ENCODE measurements at places on chromosomes 2 and 18.
A peak's percentile ranks its signal among the peaks of the same experiment; 100 is the strongest.

GRCh38 chr2:113376913-113377445, 60.5 kb upstream of the ZNG1B start:
- DNase-seq: no peak

DNA sequence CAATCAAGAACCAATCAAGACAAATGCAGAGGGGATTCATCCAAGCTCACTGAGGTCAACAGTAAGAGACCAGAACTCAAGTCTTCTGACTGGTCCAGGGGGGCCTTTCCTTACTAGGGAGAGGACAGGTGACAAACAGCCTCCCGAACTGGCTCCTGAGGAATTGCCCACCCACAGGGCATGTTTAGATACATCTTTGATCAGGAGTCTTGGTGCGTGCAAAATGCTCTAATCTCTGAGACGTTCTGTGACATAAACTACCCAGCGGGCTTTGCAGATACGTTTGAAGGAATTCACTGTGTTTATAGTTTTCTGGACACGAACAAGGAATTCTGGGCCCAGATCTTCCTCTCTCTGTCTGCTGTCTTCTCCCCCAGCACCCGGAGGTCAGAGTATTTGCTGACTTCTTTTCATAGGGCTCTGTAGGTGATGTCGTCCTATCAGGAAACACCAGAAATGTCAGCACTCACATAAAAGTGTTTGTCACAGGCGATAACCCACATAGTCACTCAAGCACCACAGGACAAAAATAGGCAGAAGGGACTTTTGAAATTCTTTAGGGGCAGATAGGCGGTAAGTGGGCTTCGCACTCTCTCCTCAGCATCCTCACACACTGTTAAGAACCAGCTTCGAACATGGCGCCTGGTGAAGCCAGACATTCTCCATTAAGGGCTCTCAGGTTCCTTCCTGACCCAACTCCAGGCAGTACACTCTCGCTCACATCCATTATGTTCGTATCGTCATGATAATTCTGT, 349.0 kb downstream of the CYRIA start:
- no peak for DNase-seq

DNA sequence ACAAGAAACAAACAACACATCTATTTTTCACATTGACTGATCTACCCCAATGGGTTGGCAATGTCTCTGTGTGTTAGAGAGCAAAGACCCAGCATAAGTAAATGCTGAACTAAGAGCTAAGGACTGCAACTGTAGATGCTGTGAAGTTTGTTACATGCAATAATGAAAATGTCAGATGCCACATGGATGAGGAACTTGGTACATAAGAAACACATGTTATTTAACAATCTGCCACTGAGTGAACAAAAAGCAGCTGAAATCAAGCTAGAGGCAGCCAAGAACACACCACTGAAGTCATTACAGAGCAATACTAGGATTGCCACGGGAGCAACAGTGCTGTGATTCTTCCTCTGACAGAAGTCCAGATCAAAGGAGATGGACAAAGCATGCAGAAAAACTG, 389.4 kb downstream of the CDH2 start:
- no peak for DNase-seq

GRCh38 chr2:223488814-223489213, 113.3 kb downstream of the SCG2 start:
- DNase-seq: no peak

- DNase-seq: peak; percentile 33
Observed at GRCh38 chr2:236988690-236989624, 96.7 kb upstream of the COPS8 start.

DNA sequence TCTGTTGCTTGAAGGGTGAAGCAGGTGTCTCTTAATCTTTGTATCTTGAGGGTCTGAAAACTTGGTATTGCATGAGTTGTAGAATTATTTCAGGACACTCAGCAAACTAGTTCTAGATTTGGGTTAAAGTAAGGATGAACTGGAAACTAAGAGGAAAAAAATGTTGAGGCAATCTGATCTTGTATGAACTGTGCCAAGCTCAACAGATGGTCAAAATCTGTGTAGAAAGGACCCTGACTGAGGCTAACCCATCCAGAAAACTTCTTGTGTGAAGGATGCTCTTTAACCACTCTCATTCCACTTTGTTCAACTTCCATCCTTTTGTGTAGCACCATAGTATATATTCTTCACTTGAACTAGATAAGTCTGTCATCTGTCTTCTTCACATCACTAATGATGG, 861.7 kb downstream of the SLC4A3 start:
- peak; percentile 56 for DNase-seq

GRCh38 chr2:220006152-220006621, 378.8 kb downstream of the SLC4A3 start:
- peak; percentile 83 for DNase-seq

- no peak for DNase-seq
Observed at GRCh38 chr2:27128668-27129571, 5.3 kb downstream of the ABHD1 start.

GRCh38 chr2:163641986-163642385, 93.8 kb downstream of the FIGN start:
- DNase-seq: peak; percentile 19

DNA sequence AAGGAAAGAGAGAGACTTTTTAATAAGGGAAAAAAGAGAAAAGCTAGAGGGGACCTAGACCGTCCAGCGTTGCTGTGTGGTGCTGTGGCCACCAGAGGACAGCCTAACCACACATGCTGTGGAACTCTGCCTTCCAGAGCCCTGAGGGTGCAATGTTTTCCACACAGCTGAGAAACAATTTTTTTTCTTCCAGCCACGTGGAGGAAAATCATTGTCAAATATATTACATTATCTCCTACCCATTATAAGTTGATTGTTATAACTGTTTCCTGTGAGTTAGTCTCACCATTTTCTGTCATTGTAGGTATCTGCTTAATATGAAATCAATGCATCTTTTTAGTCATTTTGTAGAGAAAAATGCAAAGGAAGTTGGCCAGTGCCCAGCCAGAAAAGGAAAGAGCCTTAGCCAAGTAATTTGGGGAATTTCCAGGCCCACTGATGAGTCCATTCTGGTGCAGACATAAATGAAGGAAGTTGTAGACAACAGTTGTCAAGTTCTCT, 5.9 kb upstream of the MRPL19 start:
- DNase-seq: peak; percentile 75

DNA sequence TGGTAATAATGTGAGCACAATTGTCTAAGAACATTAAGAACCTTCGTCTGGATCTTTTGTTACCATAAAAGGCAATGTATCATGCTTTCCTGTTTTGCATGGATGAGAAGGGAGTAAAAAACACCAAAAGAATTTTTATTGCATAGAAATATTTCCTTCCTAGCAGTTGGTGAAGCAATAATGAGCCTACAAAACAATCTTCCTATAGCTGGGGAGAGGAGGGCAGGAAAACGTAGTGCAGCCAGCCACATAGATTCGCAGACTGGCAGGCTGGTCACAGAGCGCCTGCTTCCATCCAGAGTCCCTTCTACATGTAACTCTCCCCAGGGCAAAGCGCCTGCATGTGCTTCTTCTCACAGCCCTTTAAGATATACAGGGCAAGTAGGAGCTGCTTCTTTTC, 190.4 kb downstream of the BABAM2 start:
- peak; percentile 86 for DNase-seq

GRCh38 chr2:6452702-6453481, 412.8 kb downstream of the CMPK2 start:
- DNase-seq: no peak

- no peak for DNase-seq
Observed at GRCh38 chr2:138572318-138572717, 70.7 kb downstream of the SPOPL start.

DNA sequence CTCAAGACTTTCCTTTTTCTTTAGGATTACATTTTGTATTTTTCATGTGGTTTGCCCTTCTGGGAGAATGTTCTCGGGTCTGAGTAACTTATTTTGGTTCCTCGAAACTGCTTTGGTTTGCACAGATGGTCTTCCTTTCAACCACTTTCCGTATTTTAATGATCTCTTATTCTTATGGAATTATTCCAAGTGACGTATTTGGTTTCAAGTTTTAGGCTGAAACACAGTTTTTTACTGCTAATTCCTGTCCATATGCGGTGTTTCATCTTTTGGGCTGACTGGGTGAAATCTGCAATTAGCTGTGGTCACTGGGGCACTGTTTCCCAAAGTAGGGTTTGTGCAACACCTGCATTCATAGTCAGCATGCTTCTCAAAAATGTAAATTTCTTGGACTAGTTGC, 122.7 kb downstream of the CAPN13 start:
- peak; percentile 52 for DNase-seq

- peak; percentile 88 for DNase-seq
Observed at GRCh38 chr2:182372661-182373060, 54.2 kb downstream of the PDE1A start.

DNA sequence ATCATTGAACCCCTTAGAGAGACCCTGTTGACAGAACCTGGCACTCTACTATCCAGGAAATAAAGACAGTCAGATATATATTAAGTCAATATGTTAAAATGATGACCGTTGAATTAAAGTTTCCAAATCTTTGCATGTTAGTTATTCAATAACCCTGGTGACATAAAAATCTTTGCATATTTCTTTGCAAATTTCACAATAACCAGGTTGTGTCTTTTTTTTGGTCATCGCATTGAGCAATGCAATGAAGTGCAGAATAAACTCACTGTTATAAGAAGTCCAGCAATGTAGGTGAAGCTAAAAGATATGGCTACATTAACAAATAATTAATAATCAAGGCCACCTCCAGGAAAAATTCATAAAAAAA, 596.9 kb downstream of the NYAP2 start:
- DNase-seq: peak; percentile 29

DNA sequence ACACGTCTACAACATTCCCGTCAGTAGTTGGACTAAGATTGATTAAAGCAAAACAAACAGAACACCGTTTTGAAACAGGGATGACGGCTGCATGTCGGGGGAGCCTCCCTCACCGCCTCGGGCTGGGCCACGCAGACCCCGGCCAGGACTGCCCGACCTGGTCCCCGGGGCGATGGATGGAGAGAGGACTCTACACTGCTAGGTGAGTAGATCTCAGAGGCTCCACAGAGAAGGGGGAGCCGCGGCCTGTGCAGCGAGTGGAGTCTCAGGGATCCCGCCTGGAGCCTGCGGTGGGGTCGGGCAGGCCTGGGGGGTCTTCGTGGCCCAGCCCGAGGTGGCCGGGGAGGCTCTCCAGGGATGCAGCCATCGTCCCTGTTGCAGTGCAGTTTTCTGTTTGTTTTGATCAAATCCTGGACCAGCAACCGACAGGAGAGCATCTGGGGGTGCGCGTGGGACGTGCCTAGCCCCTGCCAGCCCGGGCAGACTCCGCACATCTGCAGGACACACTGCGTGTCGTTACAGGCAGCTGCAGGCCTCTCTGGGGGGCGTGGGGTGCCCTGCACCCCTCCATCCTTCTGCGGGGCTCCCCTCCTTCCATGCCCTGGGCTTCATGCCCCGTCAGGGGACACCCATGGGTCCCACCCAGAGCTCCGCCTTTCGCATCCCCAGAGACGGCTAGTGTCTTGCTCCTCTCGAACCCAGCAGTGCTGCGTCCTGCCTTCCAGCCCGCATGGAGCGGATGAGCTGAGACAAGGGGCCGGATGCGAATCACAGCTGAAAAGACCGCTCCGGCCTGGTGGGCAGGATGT, 143.6 kb downstream of the RTP5 start:
- no peak for DNase-seq

- no peak for DNase-seq
Observed at GRCh38 chr2:3864943-3865865, 161.8 kb downstream of the DCDC2C start.

- peak; percentile 18 for DNase-seq
Observed at GRCh38 chr2:85156153-85156552, 23.0 kb downstream of the TCF7L1 start.

GRCh38 chr18:61528961-61529360, 195.7 kb downstream of the CDH20 start:
- DNase-seq: no peak

DNA sequence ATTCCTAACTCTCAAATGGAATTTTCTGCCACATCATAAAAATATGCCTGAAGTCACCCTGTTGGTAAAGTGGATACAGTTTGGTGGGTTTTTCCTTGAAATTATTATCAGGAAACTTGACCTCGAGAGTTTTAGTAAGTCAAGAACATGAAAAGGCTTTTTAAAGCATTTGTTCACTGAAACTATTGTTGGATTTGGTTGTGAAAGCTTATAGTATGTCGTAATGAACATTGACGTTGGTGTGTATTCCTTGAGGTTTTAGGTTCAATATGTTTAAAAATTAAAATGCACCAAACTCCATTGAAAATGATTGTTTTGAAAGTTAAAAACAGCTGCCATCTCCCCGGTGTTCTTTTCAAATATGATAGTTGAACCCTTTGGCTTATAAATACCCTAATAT, 30.8 kb downstream of the AOX1 start:
- DNase-seq: peak; percentile 59

GRCh38 chr2:237147317-237147716, 61.6 kb downstream of the COPS8 start:
- no peak for DNase-seq

GRCh38 chr18:48879008-48879431, 71.7 kb downstream of the SMAD7 start:
- no peak for DNase-seq

- no peak for DNase-seq
Observed at GRCh38 chr18:43160509-43160908, 45.0 kb upstream of the RIT2 start.

DNA sequence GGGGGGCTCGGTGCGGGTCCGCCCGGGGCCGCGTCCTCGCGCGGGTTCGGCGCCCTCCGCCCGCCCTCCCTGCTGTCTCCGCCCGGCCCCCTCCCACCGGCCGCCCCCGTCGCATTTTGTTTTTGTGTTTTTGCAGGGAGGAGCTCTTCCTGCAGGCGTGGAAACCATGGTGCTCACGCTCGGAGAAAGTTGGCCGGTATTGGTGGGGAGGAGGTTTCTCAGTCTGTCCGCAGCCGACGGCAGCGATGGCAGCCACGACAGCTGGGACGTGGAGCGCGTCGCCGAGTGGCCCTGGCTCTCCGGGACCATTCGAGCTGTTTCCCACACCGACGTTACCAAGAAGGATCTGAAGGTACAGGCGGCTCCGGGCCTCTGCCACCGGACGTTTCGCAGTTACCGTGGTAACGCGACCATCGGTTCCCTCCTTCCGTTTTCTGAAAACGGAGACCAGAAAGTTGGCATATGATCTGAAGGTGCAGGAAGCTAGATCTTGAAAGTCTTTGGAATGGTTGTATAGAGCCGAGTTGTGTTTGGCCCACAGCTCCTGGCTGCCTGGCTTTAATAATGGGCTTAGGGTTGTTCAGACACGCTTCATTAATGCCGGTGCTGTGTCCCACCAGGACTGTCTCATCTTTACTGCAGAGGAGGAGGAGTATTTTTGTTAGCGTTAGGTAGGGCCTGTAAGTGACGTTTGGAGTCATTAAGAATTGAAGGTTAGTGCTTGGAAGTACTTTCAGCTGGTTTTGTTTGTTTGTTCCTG, 891 bp downstream of the KDM3A start:
- peak; percentile 59 for DNase-seq

GRCh38 chr2:185433824-185434223, 304.8 kb upstream of the FSIP2 start:
- no peak for DNase-seq

DNA sequence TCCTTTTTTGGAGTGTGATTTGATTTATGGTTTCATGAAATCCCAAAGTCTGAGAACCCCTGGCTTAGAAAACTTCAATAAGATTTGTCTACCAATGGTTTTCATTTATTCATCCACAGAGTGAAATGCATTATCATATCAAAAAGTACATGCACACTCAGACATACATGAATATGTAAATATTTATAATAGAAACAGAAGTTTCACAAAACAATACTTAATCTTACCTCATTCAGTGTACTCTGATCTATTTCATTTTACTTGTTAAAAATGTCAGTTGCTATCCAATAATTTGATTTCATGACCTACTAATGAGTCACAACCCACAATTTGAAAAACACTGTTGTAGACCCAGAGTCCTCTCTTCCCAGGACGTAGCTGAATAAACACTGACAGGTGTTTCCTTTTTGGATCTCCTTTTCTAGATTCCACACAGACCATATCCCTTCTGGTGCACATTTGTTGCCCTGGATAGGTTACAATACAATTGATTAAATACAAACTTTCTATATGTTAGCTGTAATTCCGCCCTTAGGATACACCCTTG, 10.4 kb upstream of the CAVIN2 start:
- peak; percentile 47 for DNase-seq
